ENCODE measurements at places on chromosomes 1 and 21.

DNA sequence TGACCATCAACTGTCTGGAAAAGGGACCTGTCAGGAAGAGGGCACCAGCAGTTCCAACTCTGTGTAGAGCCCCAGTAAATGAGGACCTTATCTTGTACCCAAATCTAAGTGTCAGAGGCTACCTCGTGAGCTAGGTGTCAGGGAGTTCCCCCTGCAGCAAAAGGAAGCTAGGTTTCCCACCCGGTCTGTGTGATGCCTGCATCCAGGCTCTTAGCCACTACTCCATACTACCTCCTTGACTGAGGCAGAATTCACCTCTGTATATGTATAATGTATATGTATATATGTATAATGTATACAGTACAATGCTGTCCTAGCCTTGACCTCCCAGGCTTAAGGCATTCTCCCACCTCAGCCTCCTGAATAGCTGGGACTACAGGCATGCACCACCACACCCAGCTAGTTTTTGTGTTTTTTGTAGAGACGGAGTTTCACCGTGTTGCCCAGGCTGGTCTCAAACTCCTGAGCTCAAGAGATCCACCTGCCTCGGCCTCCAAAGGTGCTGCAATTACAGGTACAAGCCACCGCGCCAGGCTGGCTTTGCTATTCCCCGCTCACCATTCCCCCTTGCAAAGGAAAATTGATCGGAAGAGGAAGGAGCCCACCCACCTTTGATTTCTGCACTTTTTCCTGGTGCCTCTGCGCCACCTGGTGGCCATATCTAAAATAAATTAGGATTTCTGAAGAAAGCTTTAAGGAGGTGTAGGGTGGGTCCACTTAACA lies 15.7 kb upstream of the LUZP1 start:
- DNase-seq, result peak; percentile 62

GRCh38 chr1:111164151-111164550 lies 24.1 kb downstream of the CEPT1 start:
- DNase-seq, result no peak

- DNase-seq, result no peak
These were observed at the start of gene FLG for GRCh38 chr1:152325111-152325510. FLG (minus strand) TSS chr1:152325239; CDS start chr1:152315456, 9,783 bp downstream.

- DNase-seq, result peak; percentile 91
These were observed 575 bp downstream of the PCNT start for GRCh38 chr21:46324390-46325072.

DNA sequence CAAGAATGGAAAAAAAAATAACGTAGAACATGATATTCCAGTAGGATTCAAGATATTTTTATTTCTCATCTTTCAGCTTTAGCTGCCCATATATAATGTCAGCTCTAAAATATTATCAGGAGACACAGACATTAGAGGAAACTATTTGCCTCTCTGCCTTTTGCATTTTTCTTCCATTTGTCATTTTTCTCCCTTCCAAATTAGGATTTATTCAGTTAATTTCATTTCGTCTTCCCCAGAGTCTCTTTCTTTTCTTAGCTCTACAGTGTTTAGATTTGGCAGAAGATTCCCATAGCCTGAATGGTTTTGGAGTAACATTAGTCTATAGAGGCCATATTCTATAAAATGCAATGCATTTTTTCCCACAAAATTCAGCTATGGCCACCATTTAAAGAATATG lies 5.1 kb upstream of the ENAH start:
- no peak for DNase-seq

DNA sequence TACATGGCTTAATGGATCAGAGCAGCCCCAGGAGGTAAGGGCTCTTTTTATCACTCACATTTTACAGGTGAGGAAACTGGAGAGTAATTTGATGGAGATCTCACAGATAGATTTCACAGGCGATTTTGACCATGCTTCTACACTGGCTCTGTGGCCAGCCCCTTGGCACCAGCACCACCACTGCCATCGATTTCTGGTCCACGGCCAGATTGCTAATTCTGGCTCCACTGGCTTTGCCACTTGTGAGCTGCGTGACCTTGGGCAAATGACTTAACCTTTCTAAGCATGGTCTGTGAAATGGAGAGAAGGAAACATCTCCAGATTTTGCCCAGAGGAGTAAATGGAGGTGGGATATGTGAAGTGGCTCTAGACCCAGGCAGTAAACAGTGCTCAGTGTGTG lies 32.6 kb downstream of the KCNC4 start:
- DNase-seq, result no peak

GRCh38 chr1:61612602-61613001 lies 112.3 kb downstream of the TM2D1 start:
- no peak for DNase-seq

DNA sequence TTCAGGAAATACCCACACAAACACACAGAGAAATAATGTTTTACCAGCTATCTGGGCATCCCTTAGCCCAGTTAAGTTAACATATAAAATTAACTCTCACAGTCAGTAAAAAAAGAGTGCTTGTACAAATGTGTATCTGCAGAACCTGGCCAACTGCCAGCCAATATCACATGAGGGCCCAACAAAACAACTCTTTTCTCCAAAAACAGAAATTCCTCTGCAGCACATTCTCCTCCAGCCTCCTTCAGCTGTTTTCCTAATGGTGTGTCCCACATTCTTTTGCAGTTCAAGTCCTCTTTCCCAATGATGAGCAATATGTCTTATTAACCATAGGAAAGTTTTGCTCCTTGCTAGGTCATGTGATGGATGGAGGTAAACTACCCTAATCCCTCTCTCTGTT lies 75.5 kb downstream of the LRRC7 start:
- DNase-seq, result no peak

GRCh38 chr1:155133799-155134281 lies 1.8 kb upstream of the SLC50A1 start:
- DNase-seq, result no peak

Measured in cardiac fibroblast (primary cell).